ENCODE measurements at places on chromosomes 4 and X.

DNA sequence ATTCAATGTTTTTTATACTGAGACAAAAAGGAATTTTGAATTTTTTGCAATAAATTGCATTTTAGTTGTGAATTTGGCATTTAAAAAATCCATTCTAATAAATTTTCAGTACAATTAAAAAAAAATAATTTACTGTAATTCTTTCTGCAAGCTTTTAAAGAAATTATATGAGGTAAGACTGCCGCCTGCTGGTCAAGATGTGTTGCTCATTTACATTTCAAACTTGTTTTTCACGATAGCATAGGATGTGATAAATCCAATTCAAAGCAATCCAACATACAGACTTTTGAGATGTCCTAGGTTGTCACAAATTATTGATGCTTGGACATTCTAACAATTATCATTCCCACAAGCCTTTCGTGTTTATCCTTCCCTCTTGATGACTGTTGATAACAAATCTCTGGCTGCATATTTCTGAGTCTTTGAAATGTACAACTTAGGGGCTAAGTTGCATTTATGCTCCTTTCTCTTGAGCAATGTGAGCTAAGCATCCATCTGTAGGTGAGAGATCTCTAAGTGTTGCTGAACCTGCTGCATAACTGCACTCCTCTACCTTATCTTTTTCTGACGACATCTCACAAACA lies 21.7 kb upstream of the MFAP3L start:
- peak; percentile 54 for DNase-seq

DNA sequence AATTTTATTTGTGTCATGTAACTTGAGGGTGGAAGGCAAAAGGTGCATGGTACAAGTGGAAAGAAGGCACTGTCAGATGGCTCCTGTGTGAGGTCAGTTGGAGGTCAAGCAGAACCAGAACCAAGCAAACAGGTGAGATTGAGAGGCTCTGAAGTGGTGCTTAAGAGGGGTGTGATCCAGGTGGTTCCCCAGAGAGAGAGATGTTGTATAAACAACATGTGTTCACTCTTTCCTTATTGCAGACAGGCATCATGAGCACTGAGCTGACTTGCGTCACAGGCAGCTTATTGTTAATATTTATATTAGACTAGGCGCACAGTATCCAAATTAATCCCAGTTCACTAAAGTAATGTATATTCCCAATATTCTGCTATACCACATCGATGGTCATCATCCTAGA lies 56.8 kb downstream of the CXCL13 start:
- DNase-seq: no peak

- DNase-seq: no peak
Observed at GRCh38 chr4:151043803-151044515, 28.9 kb upstream of the LRBA start.

- no peak for DNase-seq
Observed at GRCh38 chr4:146335763-146336409, 121.5 kb downstream of the REELD1 start.

DNA sequence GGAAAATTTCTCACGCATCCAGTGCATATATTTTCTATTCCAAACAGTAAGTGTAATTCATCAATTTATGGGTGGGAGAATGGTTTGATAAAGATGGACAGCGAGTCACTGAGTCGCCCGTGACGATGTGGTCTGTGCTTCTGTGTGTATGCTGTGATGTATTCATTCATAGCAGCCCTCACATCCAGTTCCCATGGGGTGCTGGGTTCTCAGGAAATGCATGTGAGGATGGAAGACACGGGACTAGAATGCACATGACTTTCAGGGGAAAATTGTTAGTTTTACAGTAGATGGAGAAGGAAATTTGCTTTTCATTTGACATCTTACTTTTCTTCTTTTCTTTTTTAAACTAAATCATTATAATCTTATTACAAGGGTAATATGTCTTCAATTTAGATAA lies 152.9 kb downstream of the STOX2 start:
- peak; percentile 73 for DNase-seq

GRCh38 chrX:72712094-72712755 lies 1.9 kb downstream of the PHKA1 start:
- peak; percentile 19 for DNase-seq

DNA sequence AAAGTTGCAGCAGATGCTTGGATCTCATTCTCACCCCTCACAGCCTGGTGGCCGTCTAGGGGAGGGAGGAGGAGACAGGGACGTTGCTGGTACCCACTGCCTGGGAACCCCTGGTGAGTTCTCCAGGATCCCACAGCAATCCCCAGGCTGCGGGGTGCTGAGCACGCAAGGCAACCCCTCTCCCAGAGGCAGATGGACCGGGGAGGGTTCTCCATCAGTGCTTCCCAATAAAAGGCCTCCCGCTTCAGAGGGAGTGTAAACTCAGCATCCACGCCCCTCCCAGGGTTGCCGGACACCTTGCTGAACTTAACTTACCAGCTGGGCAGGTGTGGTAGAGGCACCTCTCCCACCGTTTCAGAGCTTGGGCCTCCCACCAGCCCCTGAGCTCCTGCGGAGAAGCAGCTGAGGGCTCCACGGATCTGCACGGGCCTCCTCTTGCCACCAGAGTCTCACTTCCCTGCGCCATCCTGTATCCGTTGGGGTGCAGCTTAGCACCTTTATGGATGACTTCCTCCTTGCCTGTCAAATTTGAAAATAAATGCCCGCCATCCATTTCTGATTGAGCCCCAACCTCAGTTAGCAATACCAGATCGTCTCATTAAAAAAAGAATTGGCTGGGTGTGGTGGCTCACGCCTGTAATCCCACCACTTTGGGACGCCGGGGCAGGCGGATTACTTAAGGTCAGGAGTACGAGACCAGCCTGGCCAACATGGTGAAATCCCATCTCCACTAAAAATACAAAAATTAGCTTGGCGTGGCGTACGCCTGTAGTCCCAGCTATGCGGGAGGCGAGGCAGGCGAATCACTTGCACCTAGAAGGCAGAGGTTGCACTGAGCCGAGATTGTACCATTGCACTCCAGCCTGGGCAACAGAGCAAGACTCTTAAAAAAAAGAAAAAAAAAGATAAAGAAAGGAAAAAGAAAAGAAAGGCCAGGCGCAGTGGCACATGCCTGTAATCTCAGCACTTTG lies 14.8 kb upstream of the TBC1D14 start:
- no peak for DNase-seq

- no peak for DNase-seq
Observed at GRCh38 chr4:124529131-124529530, 183.4 kb downstream of the ANKRD50 start.

GRCh38 chr4:40377512-40378365 lies 42.6 kb downstream of the CHRNA9 start:
- DNase-seq: no peak
